Stimulated activated CD4-positive, alpha-beta T cell treated with anti-CD3 and anti-CD28 coated beads, Interleukin-12 subunit alpha, Interleukin-12 subunit beta, amount 100 ng/mL, for 4 hours (primary cell): ENCODE measurements at places on chromosomes 7 and 10.

- no peak for DNase-seq
Observed at GRCh38 chr7:116277070-116277469, 66.7 kb downstream of the TES start.

DNA sequence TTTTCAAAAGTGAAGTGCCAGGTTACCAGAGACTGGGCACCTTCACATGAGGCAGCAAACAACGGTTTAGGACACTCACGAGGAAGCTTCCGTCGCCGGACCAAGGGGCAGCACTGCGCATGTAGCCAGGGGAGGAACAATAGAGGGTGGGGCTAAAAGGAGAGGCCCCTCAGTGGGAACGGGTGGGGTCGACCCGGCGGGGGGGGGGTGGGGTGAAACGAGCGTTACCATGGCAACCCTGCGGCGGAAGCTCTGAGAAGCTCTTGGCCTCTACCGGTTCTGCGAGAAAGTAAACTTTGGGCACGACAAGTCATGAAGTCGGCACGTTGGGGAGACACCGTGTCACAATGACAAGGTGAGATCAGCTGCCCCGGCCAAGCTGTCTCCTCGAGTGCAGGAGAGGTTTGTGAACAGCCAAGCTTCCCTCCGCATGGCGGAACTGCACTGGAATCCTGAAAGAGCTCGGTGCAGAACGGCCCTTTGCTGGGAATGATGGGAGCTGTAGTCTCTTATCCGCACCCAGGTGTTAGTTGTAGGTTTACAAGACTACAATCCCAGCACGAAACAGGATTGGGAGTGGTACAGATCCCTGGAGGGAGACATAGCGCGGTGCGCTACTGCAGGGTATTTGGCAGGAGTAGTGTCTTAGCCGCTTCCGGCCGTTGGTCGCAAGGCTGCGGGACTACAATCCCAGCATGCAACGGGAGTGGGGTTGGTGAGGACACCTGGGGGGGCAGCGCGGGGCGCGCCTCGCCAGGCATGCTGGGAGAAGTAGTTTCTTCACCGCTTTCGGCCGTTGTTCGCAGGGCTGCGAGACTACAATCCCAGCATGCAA lies 72.8 kb upstream of the ZNF722 start:
- peak; percentile 84 for DNase-seq

GRCh38 chr7:468681-469562 lies 50.7 kb downstream of the PDGFA start:
- DNase-seq, result no peak

DNA sequence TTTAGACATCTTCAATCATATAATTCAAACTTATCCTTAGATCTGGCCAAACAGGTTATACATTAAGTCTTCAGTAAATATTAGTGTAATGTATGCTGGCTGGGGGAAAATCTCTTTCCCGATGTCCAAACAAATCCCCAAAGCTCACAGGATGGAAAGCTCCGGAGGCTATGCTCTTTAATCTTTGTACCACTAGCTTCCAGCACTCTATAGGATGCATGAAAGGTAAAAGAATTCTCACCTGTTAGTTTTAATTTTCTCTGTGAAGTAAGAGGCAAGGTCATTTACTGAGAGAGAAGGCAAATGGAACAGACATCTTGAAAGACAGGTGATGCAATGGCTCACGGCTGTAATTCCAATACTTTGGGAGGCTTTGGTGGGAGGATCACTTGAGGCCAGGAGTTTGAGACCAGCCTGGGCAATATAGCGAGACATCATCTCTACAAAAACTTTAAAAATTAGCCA lies 99.8 kb upstream of the KIF5B start:
- no peak for DNase-seq

GRCh38 chr10:63930584-63930983 lies 409.4 kb downstream of the REEP3 start:
- DNase-seq, result no peak

GRCh38 chr10:114048472-114048871 lies 4.8 kb downstream of the ADRB1 start:
- no peak for DNase-seq

GRCh38 chr10:30749385-30749784 lies 119.8 kb upstream of the LYZL2 start:
- no peak for DNase-seq

DNA sequence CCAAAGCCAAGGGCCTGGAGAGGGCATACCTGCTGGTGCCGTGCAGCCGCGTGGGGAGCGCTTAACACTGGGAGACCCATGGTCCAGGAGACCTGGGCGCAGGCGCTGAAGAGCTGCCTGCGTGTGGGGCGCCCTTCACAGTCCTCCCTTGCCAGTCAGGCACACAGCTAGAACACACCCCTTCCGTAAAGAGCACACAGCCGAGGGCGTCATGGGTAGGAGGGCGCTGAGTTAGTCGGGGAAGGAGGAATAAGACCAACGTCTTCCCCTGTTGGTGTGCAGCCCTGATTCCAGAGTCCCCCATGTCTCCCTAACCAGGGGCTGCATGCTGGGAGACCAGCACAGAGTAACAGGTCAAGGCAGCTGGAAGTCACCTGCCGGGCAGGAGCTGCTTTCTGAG lies 273.9 kb downstream of the USP6NL start:
- DNase-seq, result no peak

DNA sequence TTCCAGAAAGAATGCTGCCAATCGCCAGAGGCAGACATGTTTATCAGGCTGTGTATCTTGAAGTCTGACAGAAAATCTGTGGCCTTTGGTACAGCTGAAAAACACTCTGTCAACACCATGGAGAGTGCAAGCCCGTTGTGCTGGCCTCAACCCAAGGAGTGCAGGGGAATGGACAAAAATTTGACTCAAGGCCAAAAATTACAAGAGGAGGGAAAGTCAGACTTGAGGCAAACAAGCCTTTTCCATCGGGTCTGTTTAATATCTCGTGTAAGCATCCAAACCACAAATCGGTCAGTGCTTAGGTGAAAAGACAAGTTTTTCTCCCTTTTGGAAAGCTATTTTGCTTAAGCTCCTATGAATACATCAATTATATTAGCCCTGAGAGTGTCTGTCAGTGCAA lies 305.3 kb upstream of the NFE2L3 start:
- no peak for DNase-seq

DNA sequence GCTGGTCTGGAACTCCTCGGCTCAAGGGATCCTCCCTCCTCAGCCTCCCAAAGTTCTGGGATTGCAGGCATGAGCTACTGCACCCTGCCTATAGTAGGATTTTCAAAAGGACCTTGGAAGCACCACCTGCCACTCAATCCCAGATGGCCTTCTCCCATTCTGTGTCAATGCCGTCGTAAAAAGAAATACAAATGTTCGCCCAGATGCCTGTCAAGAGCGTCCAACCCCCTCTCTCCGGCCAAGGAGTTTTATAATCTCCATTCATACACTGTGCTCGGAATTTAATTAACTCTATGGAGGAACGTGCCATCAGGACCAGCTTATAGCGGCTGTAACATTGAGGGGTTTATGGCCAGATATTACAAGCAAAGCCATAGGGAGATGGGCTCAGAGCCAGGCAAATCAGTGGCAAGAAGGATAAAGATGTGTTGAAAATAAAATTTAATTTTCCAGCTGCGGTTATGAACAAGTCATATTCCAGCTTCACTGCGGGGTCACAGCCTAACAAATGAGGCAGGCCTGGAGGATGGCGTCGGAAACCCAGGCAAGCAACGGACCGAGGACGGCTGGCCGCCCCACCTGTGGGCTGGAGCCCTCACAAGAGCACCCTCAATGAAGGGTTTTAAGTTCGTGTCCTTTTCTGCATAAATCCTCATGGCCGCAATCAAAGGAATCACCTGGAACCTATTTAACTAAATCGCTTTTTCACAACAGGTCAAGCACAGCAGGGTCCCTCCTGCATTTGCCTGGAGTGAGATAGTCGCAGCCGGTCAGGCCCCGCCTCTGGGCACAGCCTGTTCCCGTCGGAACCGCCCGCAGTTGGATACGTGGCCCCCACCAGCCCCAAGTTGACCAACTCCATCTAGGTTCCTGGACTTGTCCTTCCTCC lies 374.5 kb upstream of the FOXK1 start:
- no peak for DNase-seq

DNA sequence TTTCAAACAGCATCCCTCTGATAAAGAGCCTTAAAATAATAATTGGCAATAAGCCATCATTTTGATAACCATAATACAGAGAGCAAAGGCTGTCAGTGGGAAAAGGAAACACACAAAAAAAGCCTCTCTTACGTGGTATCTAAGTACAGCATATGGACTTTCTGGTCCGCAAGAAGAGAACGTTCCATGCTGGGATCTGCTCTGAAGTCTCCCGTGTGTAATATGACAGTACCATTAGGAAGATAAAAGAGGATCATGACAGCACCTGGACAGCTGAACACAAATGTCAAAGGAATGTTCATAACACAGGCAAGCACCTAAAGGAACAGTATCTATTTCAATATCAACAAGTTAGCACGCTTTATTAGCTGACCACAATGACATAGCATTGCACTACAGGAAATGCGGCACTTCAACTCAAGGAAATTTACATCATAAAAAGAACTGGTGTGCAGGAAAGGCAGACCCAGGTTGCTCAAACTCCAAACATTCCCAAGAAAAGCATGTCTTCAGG lies 9.9 kb downstream of the DCLRE1A start:
- DNase-seq, result no peak

GRCh38 chr10:59505926-59506325 lies 143.6 kb upstream of the FAM13C start:
- no peak for DNase-seq

- no peak for DNase-seq
Observed at GRCh38 chr7:73841689-73842066, 638 bp downstream of the METTL27 start.

DNA sequence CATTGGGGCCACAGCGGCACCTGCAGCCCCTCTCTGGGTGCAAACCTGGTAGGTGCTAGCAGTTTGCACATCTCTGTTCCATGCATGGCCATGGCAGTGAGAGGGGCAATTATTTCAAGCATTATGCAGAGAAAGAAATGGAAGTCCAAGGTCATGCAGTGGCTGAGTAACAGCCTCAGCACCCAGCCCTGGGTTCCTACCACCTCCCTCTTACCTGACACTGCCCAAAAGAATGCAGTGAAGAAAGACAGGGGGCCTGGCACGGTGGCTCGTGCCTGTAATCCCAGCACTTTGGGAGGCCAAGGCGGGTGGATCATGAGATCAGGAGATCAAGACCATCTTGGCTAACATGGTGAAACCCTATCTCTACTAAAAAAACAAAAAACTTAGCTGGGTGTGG lies 4.9 kb upstream of the CHST12 start:
- no peak for DNase-seq

- no peak for DNase-seq
Observed at GRCh38 chr7:33550979-33551378, 354.4 kb upstream of the BMPER start.

GRCh38 chr7:77579797-77580196 lies 42.7 kb downstream of the PTPN12 start:
- no peak for DNase-seq

DNA sequence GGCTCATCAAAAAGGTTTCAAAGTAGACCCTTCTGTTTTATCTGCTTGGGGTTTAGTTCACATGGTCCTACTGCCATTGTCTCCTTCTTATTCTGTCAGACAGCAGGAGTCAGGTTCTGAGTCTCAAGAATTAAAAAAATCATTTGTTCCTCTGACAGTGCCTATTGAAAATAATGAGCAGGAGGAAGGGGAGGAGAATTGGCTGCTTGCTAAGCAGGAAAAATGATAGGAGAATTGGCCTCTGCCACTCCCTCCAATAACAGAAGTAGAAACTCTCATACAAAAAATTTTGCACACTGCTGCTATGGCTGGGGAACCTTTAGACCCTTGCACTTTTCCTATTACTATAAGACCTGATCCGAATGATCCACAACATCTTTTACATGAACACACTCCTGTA lies 35.7 kb downstream of the OR13A1 start:
- DNase-seq, result no peak

GRCh38 chr7:1654738-1655475 lies 15.2 kb upstream of the ELFN1 start:
- no peak for DNase-seq

DNA sequence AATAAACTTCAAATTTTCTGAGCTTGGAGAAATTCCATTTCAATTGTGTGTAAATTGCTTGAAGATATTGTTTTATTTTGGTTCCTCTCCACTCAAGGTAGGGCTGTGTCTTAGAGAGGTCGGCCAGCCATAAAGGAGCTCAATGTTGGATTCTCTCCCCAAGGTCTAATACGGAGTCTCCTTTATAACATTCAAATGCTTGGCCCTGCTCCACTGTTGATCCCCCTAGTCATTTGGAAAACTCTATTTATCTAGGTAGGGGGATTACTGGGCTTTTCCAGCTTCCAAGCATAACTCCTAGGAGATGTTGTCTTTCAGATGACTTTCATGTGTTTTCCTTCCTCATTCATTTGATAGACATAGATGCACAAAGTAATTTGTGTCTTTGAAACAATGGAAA lies 170.9 kb downstream of the LRMDA start:
- no peak for DNase-seq

- DNase-seq, result no peak
Observed at GRCh38 chr10:72306215-72306760, 32.6 kb downstream of the DDIT4 start.

DNA sequence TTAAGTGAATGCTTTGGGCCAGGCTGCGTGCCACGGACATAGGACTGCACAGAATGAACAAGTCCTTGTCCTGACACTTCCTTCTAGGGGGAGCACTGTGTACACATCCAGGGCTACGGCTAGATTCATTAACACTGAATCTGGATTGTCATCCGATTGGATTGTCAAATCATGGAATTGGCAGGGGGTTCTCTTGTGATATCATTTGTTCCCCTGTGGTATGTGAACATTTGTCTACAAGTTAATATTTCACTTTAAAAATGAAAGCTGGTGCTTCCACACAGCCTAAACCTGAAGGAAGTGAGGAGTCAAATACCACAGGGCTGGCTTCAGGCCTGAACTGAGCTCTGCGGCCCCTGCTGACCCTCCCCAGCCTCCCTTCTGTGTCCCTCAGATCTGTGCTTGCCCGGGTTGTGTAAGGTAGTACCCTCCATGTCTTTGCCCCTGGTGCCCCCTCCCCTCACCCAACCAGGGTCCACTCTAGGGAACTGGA lies 75.6 kb downstream of the SNX10 start:
- DNase-seq, result no peak

- DNase-seq, result no peak
Observed at GRCh38 chr7:143223784-143224183, 1.9 kb downstream of the TAS2R40 start.

- no peak for DNase-seq
Observed at GRCh38 chr7:4733936-4734528, 41.4 kb upstream of the AP5Z1 start.

DNA sequence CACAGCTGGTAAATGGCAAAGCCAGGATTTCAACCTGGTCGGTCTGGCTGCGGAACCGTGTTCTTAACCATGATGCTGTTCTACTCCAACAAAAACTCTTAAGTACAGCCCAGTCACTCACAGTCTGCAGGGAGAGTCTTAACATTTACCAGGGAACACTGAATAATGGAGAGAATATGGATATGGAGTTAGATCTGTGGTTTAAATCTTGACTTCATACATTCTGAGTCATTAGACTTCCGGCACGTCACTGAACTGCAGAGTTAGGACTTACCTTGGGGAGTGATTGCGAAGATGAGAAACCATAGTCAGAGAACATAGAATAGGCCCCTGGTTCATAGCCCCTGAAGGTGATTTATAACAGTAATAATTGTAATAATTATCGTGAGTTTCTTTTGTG lies 61.7 kb downstream of the ADRA2A start:
- DNase-seq, result no peak
